ENCODE measurements at places on chromosomes 12 and 14.
A peak's percentile ranks its signal among the peaks of the same experiment; 100 is the strongest.

GRCh38 chr14:32623300-32624093 is 294.4 kb downstream of the AKAP6 start:
- no peak for DNase-seq

GRCh38 chr14:58177125-58177524 is 22.8 kb upstream of the ACTR10 start:
- DNase-seq: no peak

DNA sequence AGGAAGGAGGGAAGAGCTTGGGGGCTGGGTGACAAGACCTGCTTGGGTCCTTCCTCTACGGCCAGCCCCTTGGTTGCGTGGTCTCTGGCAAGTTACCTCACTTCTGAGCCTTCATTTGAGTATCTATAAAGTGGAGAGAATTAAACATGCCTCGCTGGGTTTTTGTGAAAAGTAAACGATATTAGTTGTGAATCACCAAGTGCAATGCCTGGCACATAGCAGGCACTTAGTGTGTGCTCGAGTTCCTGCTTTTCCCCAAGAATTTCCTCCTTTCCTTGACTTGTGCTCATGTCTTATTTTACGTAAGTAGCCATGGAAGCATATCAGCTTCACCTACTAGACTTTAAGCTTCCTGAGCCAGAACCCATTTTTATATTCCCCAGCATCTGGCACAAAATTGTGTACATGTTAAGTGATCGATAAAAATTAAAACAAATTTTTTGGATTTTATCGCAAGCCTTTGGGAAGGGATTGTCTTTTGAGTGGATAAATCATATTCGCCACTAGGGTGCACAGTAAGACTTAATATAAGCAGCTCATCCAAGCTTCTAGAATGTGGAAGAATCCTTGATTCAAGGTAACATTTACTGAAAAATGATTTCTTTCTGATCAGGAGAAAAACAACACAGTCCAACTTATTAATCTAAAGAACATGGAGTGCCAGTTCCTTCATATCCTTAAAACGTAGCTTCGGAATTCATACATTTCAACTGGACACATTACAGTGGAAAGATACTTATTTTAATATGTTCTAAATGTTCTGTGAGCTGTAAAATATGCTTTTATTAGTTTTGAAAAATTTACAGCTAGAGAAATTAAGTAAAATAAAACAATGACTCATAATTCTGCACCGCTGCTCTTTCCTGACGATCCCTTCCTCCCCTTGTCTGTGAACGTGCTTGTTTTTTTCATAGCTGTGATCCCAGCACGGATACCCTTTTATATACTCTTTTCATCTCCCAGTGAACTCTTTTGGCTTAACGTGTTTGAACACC is 62.0 kb downstream of the SLC25A47 start:
- DNase-seq: no peak

GRCh38 chr12:94988471-94988870 is 15.0 kb downstream of the NDUFA12 start:
- DNase-seq: no peak

GRCh38 chr12:51970904-51971646 is 19.6 kb downstream of the ACVR1B start:
- no peak for DNase-seq

- DNase-seq: no peak
Observed at GRCh38 chr14:50635141-50635540, 33.0 kb downstream of the SAV1 start.

DNA sequence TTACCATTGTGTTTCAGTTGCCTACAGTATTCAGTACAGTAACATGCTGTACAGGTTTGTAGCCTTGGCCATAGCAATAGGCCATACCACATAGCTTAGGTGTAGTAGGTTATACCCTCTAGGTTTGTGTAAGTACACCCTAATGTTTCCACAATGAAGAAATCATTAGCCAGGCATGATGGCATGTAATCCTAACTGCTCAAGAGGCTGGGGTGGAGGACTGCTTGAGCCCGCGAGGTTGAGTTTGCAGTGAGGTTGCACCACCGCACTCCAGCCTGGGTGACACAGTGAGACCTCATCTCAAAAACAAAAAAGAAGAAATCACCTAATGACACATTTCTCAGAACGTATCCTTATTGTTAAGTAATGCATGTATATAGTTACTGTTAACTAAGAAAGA is 63.2 kb upstream of the KTN1 start:
- DNase-seq: no peak

DNA sequence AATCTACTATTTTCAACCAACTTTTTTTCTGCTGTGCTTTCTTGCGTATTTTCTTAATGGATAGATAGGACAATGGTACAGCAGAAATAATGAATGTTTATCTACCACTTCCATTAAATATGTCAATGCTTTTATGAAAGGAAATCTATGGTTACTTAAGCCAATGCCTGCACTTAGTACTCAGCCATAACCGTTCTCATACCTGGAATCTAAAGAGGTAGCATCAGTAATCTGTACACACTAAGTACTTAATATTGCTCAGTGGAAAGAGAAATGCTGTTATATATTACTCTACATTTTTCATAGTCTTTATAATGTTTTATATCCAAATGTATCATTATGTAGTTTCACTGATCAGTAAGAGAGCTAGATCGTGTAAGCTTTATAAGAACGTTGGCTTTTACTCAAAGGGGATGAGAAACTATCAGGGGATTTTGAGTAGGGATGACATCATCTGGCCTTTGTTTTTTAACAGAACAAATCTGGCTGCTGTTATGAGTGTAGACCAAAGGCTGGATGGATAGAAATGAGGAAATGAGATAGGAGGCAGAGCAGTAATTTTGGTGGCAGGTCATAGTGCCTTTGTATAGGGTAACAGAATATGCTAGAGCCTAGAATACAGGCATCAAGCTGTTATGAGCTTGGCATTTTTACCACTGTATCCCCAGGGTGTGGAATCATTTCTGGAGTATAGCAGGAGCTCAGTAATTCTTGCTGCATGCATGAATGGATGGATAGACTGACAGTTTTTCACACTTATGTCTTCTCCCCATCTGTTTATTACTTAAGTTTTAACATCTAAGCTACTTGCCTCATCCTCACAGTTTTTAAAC is 34.0 kb downstream of the ALG10B start:
- no peak for DNase-seq

GRCh38 chr12:105454688-105455087 is 124.2 kb downstream of the C12orf75 start:
- DNase-seq: no peak

DNA sequence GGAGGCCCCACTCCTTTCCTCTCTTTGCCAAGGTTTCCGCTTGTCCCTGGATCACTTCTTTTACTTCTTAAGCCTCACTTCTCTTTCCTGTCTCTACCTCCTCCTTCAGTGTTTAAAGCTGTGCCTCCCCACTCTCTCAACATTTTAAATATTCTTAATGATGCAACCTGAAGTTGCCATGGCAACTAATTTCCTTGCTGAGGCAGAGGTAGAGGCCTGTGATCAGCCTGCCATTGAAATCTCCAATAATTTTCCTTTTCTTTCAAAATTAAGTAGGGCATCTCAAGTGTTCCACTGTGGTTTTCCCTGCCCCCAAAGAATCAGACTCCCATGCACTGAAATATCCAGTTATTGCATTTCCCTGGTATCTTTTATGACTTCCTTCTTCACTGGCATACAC is 108.6 kb upstream of the VRK1 start:
- DNase-seq: no peak

- DNase-seq: peak; percentile 29
Observed at GRCh38 chr12:51951199-51951842, at the start of gene ACVR1B. Gene ACVR1B (plus strand): TSS chr12:51951699. CDS start chr12:51951744, 45 bp downstream.

DNA sequence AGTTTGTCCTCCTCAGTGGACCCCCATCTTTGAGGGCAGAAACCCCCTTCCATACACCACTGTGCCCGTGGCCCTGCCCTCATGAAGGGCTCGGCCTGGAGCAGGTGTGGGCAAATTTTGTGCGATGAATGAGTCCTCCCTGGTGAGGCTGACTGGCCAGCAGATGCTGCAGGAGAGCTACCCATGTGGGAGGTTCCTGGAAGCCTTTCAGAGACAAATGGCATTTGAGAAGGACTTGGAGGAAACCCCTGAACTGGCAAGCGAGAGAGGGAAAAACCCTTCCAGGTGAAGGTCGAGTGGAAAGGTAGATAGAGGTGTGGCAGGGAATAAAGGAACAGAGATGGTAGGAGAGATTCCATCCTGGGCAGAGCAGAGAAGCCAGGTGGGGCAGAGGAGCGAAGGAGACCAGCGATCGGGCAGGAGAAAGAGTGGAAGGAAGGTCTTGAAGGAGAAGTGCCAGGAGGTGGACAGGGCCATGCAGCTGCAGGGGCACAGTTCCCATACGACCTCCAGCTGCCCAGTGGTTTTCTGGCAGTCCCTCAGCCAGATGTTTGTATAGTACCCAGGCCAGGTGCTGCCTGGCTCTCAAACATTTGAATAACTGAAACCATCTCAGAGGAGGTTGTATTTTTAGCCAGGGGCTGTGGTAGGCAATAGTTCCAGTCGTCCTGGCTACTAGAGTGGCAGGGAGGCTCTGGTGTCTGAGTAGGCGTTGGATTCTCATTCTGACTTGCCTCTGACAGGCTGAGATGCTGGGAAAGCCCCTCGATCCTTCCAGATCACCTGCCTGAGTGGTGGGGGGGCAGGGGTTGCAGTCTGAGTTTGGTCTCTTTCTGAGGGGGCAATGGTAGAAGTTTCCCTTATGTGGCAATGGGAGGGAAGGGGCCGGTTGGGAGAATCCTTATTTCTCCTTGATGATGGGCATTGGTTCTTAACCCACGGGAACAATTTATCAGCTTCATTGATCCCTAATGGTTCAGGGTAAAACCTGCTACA is 40.1 kb downstream of the FBXL14 start:
- no peak for DNase-seq

- DNase-seq: no peak
Observed at GRCh38 chr12:75438059-75438754, 42.3 kb upstream of the GLIPR1 start.

DNA sequence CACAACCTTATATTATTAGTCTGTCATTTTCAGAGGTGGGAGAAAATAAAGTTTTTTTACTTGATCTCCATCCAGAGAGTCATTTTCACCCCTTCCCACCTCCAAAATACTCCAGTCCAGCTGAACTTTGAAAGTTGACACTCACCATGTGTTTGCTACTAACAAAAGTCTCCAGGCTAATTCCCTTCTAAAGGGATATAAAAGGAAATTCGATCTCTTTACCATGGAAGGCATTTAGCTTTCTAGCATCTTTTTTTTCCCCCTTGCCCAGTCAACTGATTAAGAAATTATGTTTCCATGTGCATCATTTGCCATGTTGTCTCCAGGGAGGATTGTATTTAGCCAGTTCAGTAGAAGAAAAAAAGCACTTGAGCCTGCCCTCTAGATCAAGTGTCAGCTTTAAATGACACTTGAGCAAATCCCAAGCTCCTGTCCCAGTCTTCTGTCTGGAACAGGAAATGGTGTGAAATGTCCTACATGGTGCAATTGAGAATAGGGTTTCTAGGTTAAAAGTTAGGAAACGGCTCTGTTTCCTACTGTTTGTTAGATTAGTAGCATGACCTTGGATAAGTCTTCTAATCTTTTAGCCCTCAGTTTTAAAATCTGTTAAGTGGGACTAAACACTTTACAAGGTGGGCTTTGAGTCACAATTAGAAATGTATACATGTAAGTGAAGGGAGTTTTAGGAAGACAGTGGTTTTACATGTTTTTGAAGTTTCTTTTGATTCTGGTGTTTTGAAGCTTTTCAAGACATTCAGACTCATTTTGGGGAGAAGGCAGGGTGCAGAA is 67.2 kb downstream of the GNS start:
- no peak for DNase-seq

GRCh38 chr14:50647753-50648152 is 20.4 kb downstream of the SAV1 start:
- no peak for DNase-seq

DNA sequence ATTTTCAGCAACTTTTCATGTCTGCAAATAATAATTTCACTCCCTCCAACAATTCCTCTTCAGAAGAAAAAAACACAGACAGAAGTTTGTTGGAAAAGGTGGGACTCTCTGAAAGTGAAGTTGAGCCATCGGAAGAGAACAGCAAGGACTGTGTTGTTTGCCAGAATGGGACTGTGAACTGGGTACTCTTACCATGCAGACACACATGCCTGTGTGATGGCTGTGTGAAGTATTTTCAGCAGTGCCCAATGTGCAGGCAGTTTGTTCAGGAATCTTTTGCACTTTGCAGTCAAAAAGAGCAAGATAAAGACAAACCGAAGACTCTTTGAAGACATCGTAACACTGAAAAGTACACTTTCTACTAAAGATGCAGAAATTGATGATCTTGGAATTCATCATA is 28.3 kb downstream of the CGRRF1 start:
- DNase-seq: no peak

DNA sequence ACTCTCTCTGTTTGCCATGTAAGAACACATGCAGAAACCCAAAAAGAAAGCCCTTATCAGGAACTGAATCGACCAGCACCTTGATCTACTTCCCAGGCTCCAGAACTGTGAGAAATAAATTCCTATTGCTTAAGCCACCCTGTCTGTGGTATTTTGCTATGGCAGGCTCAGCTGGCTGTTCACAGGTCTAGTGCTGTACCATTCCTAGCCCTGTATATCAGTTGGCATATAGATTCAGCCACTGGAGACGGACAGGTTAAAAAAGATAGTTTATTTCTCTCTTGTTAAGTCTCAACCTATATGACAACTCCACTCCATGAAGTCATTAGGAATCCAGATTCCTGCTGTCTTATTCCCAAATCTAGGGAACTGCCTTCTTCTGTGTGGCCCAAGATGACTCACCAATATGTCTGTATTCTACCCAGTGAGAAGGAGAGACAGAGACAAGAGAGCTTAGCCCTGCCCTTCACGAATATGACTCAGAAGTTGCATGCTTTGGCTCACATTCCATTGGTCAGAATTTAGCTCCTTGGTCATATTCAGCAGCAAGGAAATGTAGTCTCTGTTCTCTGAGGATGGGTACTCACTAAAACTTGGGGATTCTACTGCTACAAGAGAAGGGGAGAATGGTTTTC is 57.0 kb downstream of the PLEKHG7 start:
- DNase-seq: no peak

DNA sequence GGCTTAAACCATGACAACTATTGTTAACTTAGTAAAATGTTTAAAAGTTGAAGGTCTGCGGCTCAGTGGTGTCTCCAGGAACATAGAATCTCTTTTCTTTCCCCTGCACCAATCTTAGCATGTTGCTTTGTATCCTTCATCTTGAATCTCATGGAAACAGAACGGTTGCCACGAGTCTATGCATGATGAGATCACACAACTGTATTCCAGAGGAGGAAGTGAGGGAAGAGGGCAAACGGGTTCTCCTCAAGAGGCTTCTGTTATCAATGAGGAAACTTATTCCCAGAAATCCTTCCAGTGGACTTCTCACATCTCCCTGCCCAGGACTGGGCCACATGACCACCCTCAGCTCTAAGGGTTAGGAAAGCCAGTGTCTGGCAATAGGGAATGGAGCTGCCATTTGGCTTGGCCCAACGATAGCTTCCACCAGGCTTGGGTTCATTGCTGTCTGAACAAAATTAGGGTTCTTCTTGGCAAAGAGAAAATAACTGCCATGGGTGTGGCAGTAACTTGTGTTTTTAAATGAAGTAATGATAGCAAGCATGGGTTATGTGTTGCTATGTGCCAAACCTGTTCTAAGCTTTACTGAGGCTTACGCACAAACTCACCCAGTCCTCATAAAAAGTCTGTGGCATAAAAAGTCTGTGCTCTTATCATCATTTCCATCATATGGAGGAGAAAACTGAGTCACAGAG is 17.4 kb downstream of the PLXNC1 start:
- no peak for DNase-seq

GRCh38 chr14:95979339-95980042 is 59.7 kb upstream of the C14orf132 start:
- no peak for DNase-seq

- no peak for DNase-seq
Observed at GRCh38 chr14:38554026-38554425, 298.1 kb upstream of the CLEC14A start.
